ENCODE measurements at places on chromosomes 6 and 20. TPM values are rescaled to one million over a fixed set of nuclear protein-coding genes. Genes with fewer than 3 reads are reported as not detected.

CASS4 gene
- 2.8 TPM for total RNA-seq

NDRG3 gene
- 15.3 TPM for total RNA-seq

DNA sequence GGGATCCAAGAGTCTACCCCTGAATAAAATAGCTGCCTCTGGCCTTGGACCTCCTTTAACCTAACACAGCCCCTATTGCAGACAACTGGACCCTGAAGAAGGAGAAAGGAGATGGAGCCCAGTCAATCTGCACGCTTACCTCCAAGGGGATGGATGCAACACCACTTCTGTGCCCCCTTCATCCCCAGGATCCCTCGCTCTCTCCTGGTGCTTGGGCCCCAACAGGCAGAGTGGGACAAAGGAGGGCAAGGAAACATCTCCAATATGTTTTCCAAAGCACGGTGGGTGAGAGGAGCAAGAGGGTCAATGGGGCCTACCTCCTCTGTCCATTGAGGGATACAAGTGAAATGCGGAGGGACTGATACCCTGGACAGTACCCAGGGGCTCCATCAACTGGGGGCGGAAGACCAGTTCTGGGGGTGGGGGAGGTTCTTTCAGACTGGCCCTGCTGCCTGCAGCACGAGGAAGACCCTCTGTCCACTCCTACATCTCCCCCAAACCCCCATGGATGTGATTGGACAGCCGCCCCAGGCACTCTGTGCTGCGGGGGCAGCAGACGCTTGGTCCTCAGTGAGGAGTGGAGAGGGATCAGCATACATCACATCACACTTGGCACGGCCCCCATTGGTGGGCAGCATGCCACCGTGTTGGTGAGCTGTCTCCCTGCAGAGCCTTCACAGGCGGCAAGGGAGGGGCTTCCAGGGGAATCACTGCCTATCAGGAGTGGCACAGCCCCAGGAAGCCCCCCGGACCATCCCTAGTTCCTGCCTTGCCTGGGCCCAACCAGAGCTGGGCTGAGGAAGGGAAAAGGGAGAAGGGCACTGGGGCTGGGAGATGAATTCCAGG lies 70.6 kb downstream of the MRPL14 start:
- peaks cover 17% of the 10 kb centered on the region for H3K4me1 ChIP-seq
- no peaks in the 10 kb centered on the region for H3K36me3 ChIP-seq

- H3K36me3 ChIP-seq = peaks cover 7% of the 10 kb centered on the region
- H3K27ac ChIP-seq = peak overlapping the region; percentile 96
- peaks cover 10% of the 10 kb centered on the region for H3K4me1 ChIP-seq
Observed at GRCh38 chr6:142927904-142928303, 17.1 kb downstream of the HIVEP2 start.

DNA sequence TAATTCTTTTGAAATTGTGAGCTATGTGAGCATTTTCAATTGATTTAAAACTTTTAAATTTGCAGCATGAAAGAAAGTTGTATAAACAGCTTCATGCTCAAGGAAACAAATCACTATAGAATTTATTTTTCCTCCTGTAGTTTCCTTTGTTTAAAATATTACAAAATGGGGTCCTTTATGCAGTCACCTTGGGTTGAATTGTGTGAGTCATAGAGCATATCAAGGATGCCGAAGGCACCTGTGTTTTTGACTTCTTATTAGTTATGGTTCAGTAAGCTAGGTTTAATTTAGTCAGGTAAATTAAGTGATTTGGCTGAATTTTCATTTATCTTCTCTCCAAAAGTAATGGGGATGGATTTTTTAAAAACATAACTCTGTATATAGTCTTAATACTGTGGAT lies 96.8 kb downstream of the BCKDHB start:
- H3K36me3 ChIP-seq = no peaks in the 10 kb centered on the region
- no peak overlapping the region for H3K4me3 ChIP-seq
- no peaks in the 10 kb centered on the region for H3K4me1 ChIP-seq
- no peaks in the 10 kb centered on the region for H3K27me3 ChIP-seq
- H3K27ac ChIP-seq = no peak overlapping the region

GRCh38 chr6:1619098-1619672 lies 9.5 kb downstream of the FOXC1 start:
- no peaks in the 10 kb centered on the region for H3K36me3 ChIP-seq
- peak overlapping the region; percentile 58 for H3K27ac ChIP-seq
- DNase-seq = no peak
- H3K4me3 ChIP-seq = no peak overlapping the region

PAQR8 gene
- total RNA-seq = 7.9 TPM

HSD17B8 gene
- total RNA-seq = 31.3 TPM

DNA sequence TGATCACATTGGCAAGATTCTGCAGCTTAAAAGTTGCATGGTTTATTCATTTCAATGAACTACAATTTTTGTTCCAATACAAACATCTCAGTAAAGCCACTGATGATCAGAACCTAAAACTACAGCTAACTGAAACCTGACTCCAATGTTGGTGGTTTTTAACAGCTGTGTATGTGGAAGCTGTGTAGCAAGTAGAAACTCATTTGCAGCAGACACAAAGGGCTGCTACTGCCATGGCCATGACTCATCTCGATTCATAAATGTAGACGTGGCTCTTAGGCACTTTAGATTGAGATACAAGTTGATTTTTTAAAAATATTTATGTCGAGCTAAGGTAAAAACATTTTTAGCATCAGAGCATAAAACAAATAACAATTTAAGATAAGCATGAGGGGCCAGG lies 19.5 kb upstream of the MAP3K4 start:
- H3K27ac ChIP-seq = no peak overlapping the region
- peak; percentile 4 for DNase-seq
- no peaks in the 10 kb centered on the region for H3K36me3 ChIP-seq
- no peaks in the 10 kb centered on the region for H3K27me3 ChIP-seq

BCL2L1 gene
- total RNA-seq = 120 TPM

RARS2 gene
- 32.1 TPM for total RNA-seq

Data from thymus (tissue), 14 donors.